HepG2 (cell line): ENCODE measurements at places on chromosomes 6 and 20. TPM values are rescaled to one million over a fixed set of nuclear protein-coding genes. Genes with fewer than 3 reads are reported as not detected.
A peak's percentile ranks its signal among the peaks of the same experiment; 100 is the strongest.

DNA sequence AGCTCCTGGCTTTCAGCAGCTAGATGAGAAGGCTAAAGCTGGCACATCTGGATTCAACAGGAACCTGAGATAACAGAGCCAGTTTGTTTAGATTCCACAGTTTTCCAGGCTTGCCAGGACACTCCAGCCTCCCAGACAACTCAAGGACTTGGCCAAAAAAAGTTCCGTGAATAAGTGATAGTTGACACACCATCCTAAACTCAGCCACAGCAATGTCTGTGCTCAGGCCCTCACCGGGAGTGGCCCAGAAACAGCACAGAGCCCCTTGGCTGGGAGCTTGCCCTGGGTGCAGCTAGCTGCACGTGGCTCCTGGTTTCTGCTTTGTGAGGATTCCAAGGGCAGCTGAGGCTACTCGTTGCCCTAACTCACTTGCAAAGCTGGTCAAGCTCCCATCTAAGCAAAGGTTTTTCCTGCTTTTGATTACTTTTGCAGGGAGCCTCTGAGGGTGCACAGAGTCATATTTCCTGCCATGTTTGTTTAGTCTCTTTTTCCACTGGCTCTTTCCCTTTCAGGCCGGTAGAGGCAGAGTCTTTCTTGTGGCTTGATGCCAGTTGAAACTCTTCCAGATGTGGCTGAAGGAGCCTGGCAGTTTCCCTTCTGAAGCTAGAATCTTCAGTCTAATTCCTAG is 118.3 kb upstream of the ECI2 start:
- peak; percentile 20 for DNase-seq

DNA sequence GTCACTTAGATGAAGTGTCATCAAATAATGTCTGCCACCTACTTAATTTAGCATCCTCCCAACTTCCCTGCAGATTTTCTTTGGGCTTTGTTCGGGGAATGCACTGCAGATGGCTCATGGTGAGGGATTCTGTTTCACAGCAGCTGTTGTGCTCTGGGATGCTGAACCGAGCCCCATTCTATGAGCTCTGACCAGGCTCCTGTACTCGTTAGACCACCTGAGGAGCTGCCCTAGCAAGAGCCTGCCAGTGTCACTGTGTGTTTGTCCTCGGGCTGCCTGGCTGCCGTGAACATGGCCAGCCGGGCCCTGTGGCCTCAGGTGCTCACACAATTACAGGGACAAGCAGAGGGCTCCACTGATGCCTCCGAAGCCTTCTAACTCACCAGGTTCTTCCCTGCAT is 238.8 kb upstream of the ECI2 start:
- DNase-seq, result no peak

DNA sequence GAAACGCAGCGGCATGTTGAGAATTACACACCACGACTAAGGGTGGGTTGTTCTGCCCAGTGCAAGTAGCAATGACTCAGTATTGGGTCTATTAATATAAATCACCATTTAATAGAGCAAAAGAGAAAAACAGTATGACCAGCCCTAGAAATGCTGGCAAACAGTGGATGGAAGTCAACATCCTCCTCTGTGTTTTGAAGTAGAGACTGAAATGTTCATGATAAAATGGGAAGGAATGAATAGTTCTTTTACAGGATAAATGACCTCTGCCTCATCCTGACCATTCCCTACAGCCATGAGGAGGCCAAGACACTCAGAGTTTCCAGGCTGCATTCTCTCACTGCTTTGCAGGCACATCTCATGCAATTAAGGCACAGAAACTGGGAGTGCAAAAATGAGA is 111.8 kb downstream of the PSMB1 start:
- no peak for DNase-seq

DNA sequence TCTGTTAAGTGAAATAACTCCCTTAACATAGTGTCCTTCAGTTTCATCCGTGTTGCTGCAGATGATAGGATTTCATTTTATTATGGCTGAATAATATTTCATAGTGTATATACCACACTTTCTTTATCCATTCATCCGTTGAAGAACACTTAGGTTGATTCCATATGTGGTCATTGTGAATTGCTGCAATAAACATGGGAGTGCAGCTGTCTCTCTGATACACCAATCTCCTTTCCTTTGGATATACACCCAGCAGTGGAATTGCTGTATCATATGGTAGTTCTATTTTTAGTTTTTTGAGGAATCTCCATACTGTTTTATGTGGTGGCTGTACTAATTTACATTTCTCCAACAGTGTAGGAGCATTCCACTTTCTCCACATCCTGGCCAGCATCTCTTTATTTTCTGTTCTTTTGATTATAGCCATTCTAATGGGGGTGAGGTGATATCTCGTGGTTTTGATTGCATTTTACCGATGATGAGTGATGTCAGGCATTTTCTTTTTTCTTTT is 193.2 kb downstream of the SLC16A10 start:
- DNase-seq, result no peak

- no peak for DNase-seq
These were observed 92.0 kb downstream of the ARHGAP18 start for GRCh38 chr6:129617986-129618385.

DNA sequence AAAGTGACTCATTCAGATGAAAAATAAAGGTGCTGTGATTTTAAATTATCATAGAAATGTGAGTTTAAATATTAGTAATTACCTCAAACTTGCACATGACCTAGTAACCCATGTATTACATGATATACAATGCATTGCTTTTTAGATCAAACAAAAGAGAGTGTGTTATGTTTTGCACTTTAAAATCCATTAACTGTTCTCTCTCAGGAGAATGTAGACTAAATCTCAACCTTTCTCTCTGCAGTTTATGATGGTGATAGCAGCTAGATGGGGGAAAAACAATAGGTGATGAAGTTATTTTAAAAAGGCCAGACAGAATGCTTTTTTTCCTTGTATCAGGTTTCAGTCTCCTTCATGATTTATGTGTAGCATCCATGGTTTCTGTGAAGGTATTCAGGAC is 404.4 kb upstream of the RNF217 start:
- DNase-seq, result no peak

GRCh38 chr20:61385731-61386130 is 133.7 kb downstream of the CDH4 start:
- DNase-seq, result no peak

DNA sequence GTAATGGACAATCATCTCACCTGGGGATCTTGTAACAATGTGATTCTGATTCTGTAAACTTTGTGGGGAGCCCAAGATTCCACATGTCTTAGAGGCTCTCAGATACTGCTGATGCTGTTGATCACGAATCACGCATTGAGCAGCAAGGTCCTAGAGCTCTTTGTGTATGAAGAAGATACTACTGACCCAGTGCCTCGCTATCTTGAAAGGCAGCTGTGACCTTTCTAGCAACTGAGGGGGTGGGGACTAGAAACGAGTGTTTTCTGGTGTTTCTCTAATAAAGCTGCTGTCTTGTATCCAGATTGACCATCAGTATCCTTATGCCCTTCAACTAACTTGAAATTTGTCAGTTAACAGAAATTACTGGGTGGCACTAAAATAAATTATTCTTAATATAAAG is 142.9 kb downstream of the MTHFD1L start:
- DNase-seq, result no peak

DNA sequence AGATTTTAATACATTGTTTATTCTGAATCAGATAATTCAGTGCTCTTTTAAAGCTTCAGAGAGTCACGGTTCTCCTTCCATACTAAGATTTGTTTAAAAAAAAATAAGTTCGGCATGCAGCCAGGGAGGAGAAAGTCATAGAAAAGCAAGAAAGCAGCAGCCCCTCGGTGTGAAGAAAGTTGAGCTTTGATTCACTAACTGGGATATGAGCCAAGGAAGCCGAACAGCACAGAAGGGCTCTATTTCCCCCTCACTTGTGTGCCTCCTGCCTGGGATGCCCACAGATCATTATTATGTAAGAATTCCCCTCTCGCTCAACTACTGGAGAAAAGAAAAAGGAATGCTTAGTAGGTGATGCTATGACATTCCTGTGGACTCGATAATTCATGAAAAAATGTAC is 69.3 kb upstream of the SYNJ2 start:
- DNase-seq, result no peak

GRCh38 chr6:160337301-160337700 is 10.9 kb upstream of the SLC22A3 start:
- no peak for DNase-seq

GRCh38 chr6:144657691-144658090 is 372.6 kb downstream of the UTRN start:
- DNase-seq, result no peak

DNA sequence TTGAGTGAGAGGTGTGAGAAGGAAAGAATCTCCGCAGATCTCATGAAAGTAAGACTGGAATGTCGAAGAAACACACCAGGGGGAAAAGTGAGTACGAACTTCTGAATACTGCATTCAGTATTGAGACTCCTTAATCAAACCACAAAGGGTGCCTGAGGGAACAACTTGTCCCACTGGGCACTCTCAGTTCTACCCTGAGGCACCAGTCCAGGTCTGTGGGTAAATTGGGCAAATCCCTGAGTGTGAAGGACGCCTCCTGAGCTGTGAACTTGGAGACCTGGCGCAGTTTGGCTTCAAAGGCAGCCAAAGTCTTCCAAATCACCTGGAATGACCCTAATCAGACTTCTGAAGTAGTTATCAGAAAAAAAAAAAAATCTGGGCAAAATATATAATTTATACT is 329.7 kb downstream of the BTBD9 start:
- DNase-seq, result no peak

GRCh38 chr6:113591896-113592827 is 265.0 kb upstream of the MARCKS start:
- peak; percentile 16 for DNase-seq

- no peak for DNase-seq
These were observed 45.7 kb downstream of the SUN5 start for GRCh38 chr20:32958574-32958973.

GRCh38 chr6:44771647-44772415 is 384.3 kb downstream of the CDC5L start:
- DNase-seq, result no peak

The HDGFL1 gene
- polyA plus RNA-seq, result not detected in 2 replicates

The SLC22A23 gene
- 11.8 and 17.3 TPM in 2 replicates for polyA plus RNA-seq

The EDN1 gene
- 0.78 and 1.2 TPM in 2 replicates for polyA plus RNA-seq

The ANKRD66 gene
- not detected in 2 replicates for polyA plus RNA-seq

The PGC gene
- 397 and 426 TPM in 2 replicates for polyA plus RNA-seq

The CEP57L1 gene
- polyA plus RNA-seq, result 5.5 and 7.7 TPM in 2 replicates
